ENCODE measurements at places on chromosomes 7 and 10.

DNA sequence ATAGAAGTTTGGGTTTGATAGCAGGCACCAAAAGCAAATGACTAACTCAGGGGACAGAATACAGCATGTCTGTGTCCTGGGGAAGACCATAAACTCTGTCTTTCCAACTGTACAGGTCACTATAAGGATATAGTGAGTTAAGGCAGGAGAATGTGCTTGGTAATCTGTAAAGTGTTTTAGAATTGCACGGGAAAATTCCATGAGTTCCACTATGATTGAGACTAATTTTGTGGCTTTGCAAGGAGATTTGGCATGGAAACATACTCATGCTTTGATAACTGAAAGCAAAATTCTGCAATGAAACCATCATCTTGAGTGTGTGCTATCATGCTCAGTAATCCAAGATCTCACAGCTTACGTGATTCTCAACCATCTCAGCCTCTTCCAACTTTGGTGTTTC is 152.6 kb downstream of the PKD1L1 start:
- no peak for DNase-seq

- DNase-seq = no peak
Measured at GRCh38 chr10:112872728-112873127, 77.3 kb upstream of the TCF7L2 start.

GRCh38 chr10:69686866-69687265 is 56.8 kb downstream of the FAM241B start:
- no peak for DNase-seq

GRCh38 chr7:14258441-14258840 is 269.0 kb upstream of the ETV1 start:
- no peak for DNase-seq

- no peak for DNase-seq
Measured at GRCh38 chr7:107461938-107462533, 7.8 kb upstream of the GPR22 start.

GRCh38 chr10:116974456-116975005 is 30.5 kb downstream of the SHTN1 start:
- DNase-seq = no peak

DNA sequence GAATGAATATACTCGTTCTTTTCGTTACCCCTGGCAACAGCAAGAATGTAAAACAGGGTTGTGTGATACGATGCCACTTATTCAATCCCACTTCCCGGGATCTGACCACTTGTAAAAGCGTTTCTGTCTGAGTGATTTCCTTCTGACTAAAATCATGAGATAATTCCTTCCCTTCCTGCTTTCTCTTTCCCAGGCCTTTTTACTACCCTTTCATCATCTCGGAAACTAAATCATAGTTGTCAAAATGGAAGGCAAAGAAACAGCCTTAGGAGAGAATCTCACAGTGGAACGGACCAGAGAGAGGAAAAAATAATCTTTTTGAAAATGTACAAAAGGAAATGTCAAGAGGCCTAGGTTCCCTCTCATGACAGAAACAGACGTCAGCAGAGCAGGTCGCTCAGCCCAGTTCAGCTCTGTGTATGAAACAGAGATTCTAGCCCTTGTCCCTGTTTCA is 29.8 kb downstream of the DIP2C start:
- no peak for DNase-seq

DNA sequence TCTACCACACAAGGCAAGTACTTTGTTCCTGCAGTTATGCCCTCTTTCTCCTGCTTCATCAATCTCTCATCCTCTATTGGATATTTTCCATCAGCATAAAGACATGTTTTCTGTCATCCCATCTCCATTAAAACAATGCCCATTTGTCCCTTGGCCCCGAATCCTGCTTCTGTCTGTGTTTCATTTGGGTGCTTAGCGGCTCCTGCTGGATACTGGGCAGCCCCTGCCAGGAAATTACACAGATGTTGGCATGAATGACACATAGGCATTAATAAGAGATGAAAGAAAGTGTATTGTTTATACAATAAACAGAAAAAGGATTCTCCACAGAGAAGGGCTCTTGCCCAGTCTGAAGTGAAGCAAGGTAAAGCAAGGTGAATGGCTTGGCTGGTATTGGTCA is 765.3 kb downstream of the REEP3 start:
- no peak for DNase-seq

DNA sequence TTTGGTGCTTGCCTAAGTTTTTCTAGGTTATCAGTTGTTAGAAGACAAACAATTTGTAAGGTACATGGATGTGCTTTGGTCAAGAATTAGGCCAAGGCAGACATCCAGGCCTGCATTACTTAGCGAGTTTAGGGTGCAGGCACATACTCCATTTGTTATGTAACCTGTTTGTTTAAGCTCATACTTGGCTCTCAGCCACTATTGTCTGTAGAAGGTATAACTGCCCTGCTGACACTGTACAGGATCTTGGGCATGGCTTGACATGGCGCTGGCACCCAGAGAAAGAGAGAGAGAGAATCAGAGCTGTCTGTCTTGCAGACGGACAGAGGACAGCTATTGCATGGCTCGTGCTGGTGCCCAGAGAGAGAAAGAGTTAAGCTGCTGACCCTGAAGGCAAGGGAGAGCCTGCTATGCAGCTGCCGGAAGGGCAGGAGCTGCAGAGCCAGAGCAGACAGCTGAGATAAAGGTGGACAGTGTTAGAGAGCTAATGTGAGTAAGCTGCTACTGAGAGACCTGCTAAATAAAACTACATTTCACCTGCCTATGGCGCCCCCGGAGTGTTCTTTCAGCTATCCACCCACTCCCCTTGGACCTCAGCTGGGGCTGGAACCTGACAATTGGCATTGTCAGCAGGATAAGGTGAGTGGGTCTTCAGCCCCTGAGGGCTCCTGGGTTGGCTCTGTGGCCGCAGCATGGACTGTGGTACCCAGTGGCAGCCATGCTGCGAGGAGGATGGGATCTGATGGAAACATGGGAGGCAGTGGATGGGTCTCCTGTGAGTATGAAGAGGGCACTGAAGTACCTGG is 120.9 kb upstream of the TMEM106B start:
- no peak for DNase-seq

- peak; percentile 35 for DNase-seq
Measured at GRCh38 chr7:149414745-149415390, 46.0 kb downstream of the ZNF777 start.

- no peak for DNase-seq
Measured at GRCh38 chr7:3520206-3520605, 219.2 kb downstream of the SDK1 start.

- no peak for DNase-seq
Measured at GRCh38 chr10:18683427-18683826, 24.2 kb downstream of the ARL5B start.

DNA sequence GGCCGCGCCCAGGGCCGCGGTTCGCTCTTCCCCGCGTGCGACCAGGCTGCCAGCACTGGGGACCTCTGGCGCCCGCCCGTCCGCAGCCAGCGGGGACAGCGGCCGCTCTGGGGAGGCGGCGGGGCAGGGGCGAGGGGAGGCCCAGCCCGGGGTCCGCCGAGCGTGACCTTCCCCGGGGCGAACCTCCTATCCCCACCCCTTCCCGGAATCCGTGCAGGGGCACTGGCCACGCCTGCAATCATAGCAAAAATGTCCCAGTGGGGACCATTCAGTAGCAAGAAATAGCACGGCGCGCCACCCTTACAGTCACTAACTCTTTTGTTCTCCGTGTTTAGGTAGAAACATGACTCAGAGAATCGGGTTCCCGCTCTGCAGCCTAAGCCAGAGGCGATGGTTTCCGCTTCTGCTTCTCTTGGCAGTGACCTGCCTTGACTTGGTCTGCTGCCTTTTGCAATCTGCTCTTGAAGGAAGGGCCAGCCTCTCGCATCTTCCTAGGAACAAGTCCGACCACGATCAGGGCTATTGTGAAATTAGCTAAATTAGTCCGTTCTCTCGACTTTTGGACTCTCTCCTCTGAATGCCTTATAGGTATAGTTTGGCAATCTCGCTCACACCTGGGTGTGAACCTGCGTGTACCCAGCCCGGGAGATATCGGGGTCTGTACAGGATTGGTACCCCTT is 79.3 kb upstream of the ACBD5 start:
- no peak for DNase-seq

- no peak for DNase-seq
Measured at GRCh38 chr10:11290156-11290890, 272.7 kb downstream of the CELF2 start.

- DNase-seq = no peak
Measured at GRCh38 chr10:103787331-103787730, 68.0 kb downstream of the SH3PXD2A start.

DNA sequence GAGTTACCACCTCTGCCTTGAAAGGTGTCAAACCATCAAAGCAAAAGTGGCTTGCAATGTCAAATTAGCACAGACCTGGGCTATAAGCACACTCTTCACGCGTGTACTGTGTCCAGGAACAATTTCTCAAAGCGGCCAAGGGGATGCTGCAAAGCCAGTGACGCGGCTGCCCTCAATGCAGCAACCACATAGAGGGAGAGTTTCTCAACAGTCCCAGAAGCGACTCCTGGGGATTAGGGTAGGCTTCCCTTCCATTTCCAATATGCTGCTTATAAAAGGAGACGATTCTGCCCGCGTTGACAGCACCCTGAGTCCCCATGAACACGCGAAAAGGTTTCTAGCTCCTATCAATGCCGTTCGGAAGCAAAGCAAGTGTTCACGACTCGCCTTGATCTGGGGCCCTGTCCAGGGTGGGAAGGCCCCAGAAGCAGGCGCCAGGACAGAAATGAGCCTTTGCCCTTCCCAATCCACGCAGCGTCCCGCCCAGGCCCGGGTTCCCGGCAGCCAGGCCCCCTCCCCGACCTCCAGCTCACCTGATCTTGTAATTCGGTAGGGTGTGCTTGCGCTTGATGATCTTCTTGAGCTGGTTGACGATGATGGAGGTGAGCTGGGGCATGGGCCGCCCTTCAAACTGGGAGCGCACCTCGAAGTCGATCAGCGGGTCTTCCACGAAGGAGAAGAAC is 1.3 kb downstream of the PDZD8 start:
- no peak for DNase-seq

DNA sequence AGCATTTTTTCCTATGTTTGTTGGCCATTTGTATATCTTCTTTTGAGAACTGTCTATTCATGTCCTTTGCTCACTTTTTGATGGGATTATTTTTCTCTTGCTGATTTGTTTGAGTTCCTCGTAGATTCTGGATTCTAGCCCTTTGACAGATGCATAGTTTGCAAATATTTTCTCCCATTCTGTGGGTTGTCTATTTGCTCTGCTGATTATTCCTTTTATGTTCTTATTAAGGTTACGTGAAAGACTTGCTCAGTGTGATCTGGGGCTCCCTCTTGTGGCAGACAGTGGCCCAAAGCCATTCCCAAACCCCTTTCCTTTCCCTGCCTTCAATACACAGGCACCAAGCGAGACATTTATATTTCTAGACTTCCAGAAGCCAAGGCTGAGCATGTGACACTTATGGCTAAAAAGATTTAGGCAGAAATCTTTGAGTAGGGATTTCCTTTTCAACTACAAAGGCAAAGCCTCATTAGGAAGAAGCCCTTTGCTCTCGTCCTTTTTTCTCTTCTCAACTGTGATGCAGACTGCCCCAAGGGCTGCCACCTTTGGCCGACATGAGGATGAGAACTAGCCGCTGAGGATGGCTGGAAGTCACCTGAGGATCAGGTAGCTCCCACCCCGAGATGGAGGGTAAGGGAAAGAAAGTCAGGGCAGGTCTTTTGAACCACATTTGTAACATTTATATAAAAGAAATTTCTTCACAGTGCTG is 23.6 kb downstream of the ST8SIA6 start:
- DNase-seq = no peak

GRCh38 chr10:90798482-90798881 is 59.4 kb downstream of the HTR7 start:
- no peak for DNase-seq

DNA sequence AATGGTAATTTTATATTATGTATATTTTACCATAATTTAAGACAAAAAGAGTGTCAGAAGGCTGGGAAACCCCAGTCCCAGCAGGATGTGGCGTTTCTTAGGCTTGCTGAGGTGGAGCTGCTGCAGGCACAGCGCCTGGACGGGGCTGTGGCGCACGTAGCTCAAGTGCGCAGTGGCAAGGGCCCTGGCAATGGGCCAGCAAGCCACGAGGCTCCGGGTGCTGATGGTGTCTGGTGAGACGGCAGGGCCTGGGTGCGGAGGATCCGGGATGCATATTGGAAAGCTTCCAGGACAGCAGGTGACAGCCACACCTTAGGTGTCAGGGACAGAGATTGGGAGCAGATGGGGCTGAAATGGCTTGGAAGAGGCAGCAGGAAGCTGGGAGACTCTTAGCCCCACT is 37.2 kb downstream of the CLEC2L start:
- no peak for DNase-seq

Data from stimulated activated CD8-positive, alpha-beta memory T cell treated with anti-CD3 and anti-CD28 coated beads, Interleukin-15, amount 100 ng/mL, for 24 hours (primary cell).